ENCODE measurements at places on chromosomes 5 and 9.

DNA sequence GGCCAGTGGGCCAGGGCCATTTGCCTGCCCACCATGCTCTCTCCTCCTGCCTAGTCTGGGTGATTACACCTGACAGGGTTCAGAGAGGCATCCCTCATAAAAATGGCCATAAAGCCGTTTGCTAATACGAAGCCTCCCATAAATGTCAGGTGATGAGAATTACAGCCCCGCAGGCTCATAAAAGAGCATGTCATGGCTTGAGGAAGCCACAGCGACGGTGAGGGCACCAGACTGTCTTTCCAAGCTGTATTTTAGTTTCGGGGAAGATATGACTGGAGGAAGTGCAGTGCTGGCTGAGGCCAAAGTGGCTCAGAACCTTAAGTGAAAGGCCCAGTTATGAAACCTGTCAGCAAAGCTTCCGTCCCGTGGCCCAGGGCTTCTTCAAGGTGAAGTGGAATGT, 18.5 kb upstream of the TCERG1 start:
- DNase-seq = no peak

DNA sequence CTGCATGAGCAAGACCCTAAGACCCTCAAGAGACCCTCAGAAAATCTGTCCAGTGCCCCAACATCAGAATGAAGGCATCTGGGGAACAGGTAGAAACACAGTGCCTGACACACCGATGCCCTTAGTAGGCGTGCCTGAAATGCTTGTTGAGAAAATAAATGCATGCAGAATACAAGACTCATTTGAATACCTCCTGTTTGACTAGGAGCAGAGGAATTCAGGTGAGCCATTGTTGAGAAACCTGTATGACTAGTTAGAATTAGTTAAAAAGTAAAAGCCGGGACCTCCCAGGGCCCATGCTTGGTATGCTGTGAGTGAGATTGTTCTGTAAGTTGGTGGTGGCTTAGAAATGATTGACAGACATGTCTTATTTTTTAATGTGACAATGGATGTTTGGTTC, 55.0 kb downstream of the WWC1 start:
- DNase-seq = no peak

DNA sequence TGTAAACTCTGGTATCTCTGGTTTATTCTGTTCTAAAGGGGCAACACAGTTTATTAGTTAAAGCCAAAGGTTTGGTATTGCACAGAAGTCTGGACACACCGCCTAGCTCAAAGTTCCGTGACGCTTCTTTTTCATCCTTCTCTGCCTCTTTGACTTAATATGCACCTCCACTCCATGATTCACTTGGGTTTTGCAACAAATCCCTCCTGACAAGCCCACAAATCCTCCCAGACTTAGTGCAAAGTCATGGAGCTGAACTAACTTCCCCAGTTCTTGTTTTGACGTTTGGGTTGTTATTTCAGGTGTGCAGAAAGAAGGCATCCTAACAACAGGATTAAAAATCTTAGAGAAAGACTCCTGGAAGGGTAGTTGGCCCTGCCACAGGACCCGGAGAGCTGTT, 441.6 kb upstream of the DMAC1 start:
- no peak for DNase-seq

DNA sequence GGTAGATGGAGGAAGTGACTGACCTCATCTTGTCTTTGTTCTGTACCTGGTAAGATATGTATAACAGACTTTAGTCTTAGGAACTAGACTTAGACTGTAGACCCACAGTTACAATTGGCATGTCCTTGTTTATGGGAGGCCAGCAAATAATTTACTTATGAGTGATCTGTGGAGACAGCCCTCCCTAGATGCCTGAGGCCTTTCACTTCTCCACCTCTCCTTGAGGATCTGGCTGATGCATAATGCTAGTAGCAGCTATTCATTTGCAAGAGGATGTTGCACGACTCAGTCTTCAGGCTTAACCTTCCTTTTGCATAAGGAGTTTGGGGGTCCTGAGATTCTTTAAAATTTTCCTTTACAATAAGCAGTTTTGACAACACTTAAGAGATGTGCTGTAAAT, 100.7 kb downstream of the YTHDC2 start:
- DNase-seq = no peak

GRCh38 chr5:149053072-149053695, 9.7 kb downstream of the SH3TC2 start:
- DNase-seq = no peak

- no peak for DNase-seq
These were observed 19.3 kb upstream of the TEK start for GRCh38 chr9:27089706-27090105.

DNA sequence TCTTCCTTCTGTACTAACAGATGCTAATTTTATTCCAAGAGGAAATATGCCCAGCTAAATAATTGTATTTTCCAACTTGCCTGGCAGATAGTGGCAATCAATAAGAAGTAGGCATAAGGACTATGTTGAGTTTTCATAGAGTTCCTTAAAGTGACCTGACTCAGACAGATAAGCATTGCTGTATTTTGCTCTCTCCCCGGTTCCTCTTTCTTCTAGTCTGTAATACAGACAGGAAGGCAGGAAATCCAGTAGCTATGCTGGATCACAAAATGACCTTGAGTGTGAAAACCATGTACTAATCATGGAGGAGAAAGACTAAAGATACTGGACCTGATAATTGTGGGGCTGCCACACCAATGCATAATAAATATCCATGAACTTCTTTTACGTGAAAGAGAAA, 701.7 kb downstream of the CETN3 start:
- DNase-seq = no peak

GRCh38 chr9:110638381-110638954, 30.1 kb upstream of the MUSK start:
- no peak for DNase-seq

DNA sequence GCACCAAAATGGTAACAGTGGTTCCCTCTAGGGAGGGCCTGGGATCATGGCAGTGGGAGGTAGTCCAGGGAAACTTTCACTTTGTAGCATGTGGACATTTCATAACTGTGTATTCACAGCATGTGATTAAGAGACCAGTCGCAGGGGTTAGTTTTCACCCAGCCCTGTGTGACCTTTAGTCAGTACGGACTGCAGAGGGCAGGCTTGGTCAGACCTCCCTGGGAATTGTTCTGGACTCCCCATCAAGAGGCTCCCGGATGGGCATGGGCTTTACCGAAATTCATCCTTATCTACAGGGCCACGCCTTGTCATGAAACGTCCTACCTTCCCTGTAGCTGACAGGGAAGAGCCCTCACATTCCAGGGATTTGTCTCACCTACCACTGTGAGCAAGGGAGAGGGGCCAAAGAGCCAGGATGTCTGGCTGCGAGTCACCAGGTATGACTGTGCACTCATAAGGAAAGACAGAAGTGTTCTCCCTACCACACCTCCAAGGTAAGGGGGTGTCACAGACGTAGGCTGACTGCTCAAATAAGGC, 19.9 kb downstream of the GPX3 start:
- no peak for DNase-seq

DNA sequence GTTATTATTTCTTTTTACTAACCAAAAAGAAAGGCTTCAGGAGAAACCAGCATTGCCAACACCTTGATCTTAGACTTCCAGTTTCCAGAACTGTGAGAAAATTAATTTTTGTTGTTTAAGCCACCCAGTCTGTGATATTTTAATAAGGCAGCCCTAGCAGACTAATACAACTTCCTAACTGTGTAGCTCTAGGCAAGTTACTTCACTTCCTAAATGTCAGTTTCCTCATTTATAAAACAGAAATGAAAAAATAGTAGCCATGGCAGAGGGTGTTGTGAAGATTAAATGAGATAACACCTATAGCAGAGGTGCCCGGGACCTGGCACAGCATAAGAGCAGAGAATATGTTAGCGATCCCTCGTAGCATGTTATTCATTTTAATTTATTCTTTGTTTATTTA, 66.6 kb upstream of the HAND1 start:
- DNase-seq = no peak

DNA sequence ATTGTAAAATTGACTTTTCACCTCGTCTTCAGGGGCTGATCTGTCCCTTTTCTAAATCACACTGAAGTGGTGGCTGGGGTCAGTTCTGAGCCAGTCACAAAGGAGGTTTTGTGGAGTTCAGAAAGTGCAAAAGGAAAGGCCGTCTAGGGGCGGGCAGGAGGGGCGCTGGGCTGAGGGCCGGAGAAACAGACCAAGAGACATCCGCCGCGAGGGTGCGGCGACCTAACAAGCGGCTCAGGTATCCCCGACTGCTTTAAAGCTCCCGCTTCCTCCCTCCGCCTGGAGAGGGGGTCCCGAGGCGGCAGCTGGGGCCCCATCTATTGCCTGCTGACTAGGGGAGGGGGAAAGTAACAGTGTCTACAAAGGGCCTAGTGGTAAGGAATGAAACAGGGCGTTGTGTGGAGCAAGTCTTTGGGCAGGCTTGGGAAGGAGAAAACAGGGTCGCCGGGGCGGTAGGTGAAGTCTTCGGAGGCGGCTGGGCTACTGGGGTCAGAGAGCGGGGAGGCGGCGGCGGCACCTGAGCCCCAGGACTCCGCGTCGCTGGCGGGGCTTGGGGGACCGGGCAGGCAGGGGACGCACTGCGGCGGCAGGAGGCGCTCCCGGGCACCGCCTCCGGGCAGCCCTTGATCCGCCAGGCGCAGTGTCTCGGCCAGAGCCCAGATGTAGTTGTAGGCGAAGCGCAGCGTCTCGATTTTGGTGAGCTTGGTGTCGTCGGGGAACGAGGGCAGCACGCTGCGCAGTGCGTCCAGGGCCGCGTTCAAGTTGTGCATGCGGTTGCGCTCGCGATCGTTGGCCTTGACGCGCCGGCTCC, 950 bp downstream of the NEUROG1 start:
- DNase-seq = no peak

GRCh38 chr5:78923622-78923970, 61.5 kb downstream of the ARSB start:
- no peak for DNase-seq

DNA sequence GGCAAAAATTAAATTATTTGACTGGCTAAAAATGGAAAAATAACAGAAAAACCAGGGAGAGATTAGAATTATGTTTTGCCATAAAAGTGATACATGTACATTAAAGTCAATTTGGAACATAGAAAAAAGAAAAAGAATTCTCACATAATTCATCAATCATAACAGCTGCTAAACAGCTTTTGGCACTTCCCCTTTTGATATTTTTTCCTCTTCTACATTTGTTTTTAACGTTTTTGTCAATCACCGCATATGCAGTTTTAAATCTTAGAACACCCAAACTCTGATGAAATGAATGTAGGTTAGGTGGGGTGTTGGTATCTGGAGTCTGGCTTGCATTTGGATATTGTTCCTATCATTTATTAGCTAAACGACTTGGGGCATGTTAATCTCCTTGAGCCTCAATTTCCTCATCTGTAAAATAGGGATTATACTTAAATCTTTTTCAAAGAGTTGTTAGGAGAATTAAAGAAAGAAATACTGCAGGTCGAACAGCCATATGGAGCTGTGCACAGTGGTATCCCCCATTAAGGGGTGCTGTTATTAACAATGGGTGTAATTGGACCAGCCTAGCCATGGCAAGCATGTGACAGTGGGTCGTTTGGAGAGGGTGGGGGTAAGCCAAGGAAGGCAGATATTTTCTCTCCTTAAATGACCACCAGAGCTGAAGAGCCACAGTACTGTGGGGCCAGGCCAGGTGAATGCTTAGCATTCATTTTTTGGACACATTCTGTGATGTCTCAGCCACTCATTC, 22.6 kb downstream of the NPR3 start:
- no peak for DNase-seq

GRCh38 chr9:89473762-89474469, 24.0 kb downstream of the SEMA4D start:
- DNase-seq = no peak

GRCh38 chr9:97512966-97513560, 11.6 kb downstream of the TMOD1 start:
- no peak for DNase-seq

- no peak for DNase-seq
These were observed 26.0 kb downstream of the ZBTB43 start for GRCh38 chr9:126830827-126831226.

DNA sequence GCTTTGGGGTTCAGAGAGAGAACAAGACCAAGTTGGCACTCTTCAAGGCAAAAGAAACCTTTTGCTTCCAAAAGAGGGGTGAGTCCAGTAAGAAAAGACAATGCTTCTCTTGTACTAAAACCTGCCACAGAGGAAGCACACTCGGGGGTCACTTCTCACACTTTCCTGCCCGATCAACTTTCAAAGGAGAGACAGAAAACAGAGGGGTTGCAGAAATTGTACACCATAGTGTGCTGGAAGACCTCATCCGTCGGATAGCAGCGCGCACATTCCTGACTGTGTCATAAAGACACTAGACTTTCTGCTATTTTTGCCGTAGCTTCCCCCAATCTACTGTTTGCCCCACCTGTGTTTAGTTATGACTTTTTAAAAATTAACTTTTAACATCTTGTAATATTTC, 66.9 kb downstream of the OR2K2 start:
- DNase-seq = no peak

DNA sequence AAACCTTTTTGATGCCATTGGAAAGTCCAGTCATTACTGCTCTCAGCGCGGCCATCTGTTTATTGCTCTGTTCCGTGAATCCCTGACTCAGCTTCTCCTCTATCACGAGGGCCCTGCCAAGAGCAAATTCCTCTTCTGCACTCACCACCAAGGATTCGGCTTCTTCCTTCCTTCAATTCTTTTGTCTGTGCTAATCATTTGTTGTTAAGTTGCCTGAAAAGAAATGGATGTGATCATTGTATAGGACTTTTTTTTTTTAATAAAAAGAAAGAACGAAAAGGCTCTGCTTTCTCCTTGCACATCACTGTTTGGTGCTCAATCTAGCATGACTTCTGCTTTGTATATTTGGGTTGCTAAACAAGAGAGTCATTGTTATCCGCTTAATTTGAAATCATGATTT, 128.7 kb upstream of the PIK3R1 start:
- no peak for DNase-seq

- no peak for DNase-seq
These were observed 4.1 kb upstream of the SLC1A1 start for GRCh38 chr9:4486176-4486575.

- DNase-seq = no peak
These were observed 12.8 kb upstream of the TSSK1B start for GRCh38 chr5:113447498-113448050.

- DNase-seq = no peak
These were observed 73.1 kb downstream of the NDFIP1 start for GRCh38 chr5:142181547-142182163.

- no peak for DNase-seq
These were observed 36.6 kb downstream of the GALNT10 start for GRCh38 chr5:154227090-154227489.

DNA sequence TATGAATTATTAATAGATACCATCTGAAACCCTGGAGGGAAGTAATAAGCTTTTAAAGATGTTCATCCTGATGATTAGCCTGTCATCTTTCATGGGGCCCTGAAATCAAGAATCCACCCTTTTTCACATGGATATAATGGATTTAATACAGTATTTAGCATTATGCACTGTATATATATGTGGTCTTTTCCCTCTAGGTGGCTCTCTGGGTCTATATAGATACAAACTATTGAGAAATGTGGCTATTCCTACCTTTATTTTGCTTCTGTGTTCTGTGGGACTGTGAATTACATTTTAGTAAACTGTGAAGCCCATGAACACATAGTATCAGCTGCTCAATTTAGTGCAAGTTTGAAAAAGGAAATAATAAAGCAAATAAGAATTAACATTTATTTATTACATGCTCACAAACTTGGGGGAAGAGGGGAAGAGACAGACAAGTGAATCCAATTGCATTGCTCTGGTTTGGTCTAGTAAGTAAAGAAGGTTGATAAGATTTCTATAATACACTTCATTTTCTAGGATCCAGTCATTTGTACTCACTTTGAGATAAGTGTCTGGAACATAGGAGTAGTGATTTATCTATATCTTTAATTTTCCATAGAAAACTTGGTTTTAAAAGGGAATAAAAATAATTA, 112.2 kb downstream of the SCAMP1 start:
- no peak for DNase-seq

Measured in naive thymus-derived CD4-positive, alpha-beta T cell (primary cell).